Right forelimb (tissue), 1 donor: ENCODE measurements at places on chromosomes 11 and 22.

- DNase-seq: peak; percentile 88
Measured at GRCh38 chr22:45240810-45241631, at the start of gene KIAA0930. Gene KIAA0930 (minus strand): TSS chr22:45240894. CDS start chr22:45240703, 191 bp downstream.

- DNase-seq: no peak
Measured at GRCh38 chr11:57097149-57097548, 84.6 kb upstream of the LRRC55 start.

- DNase-seq: peak; percentile 48
Measured at GRCh38 chr11:12744826-12745502, 70.7 kb downstream of the TEAD1 start.

- no peak for DNase-seq
Measured at GRCh38 chr11:44963948-44964347, 13.3 kb upstream of the TP53I11 start.

DNA sequence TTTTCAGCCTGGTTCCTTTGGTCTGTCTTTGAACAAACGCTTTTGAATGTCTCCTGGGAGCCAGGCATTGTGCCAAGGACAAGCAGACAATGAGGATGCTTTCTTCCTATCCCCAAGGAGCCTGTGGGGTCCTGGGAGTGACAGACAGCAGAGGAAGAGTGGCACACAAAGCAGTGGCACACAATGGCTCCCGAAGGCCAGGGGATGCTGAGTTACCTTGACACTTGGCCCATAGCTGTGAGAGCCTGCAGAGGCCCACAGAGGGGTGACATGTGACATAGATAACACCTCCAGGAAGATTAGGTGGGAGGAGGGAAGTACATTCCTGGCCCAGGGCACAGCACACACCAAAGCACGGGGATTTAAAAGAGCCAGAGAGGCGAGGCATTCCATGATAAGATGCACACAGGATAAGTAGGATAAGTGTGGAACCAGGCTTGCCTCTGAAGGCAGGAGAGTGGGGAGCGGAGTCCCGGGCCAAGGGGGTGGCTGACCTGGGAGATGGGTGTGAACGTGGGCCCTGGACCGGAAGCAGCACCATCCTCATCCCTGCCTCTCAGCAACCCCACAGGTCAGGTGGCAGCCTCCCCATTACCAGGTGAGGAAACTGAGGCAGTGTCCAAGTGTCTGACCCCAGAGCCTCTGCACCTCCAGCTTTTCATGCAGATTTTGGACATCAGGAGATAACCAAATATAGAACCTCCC lies 6.3 kb downstream of the UPB1 start:
- no peak for DNase-seq

- DNase-seq: peak; percentile 57
Measured at GRCh38 chr22:36467946-36468345, 13.5 kb downstream of the TXN2 start.

DNA sequence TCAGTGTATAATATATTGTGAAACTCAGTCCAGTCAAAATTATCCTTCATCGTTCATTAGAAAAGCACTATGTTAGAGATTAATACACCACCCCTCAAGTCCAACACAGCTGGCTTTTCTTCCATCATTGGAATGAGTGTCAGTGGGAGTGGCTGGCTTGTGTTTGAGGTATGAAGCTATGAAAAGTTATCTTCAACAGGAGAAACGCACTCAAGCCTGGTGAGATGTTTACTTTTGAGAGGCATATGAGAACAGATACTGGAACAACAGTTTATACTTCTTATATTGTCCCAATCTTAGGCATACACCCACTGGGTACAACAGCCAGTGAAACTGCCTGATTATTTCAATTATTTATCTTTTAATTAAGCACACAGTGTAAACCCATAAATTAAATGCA lies 34.3 kb downstream of the PLEKHB1 start:
- DNase-seq: no peak

- DNase-seq: no peak
Measured at GRCh38 chr11:72739240-72740059, 12.8 kb downstream of the ARAP1 start.

GRCh38 chr11:111115890-111116289 lies 129.6 kb upstream of the POU2AF2 start:
- no peak for DNase-seq

- DNase-seq: no peak
Measured at GRCh38 chr11:8005556-8005955, 18.4 kb downstream of the EIF3F start.

DNA sequence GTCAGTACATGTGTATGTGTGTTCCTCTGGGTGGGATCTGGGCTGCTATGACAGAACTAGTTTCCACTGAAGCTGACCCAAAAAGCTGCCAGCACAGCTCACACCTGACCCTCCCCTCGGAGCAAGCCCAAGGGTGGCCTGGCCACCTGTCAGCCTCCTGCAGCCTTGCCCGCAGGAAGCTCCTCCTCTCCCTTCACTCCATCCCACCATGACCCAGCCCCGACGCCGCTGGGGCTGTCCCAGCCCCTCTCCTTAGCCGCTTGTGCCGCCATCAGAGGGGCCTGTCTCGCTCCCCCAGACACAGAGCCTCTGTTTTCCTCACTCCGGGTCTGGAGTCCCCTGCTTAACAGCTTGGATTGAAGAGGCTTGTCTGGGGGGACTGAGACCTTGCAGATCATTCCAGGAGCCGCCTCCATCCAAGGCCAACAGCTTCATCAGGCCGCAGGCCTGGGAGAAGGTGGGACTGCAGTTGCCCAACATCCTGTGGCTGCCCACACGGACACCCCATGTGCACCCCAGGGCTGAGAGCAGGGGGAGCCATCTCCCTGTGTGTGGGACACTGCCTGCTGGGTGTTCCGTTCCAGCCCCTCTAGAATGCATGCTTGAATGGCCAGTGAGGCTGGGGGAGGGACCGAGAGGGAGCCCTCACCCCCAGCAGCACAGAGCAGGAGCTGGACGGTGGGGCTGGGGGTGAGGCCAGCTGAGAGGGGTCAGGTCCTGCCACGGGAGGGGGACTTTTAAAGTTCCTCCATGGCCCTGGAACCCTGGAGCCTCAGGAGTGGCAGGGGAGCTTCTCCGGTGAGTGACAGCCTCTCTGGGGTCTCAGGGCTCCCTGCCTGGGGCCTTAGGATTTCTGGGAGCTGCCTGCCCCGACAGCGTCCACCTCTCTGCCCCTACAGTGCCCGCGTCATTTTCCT lies 696 bp downstream of the MRGPRF start:
- DNase-seq: peak; percentile 55

GRCh38 chr22:41001722-41002122 lies 50.5 kb downstream of the RBX1 start:
- DNase-seq: no peak

DNA sequence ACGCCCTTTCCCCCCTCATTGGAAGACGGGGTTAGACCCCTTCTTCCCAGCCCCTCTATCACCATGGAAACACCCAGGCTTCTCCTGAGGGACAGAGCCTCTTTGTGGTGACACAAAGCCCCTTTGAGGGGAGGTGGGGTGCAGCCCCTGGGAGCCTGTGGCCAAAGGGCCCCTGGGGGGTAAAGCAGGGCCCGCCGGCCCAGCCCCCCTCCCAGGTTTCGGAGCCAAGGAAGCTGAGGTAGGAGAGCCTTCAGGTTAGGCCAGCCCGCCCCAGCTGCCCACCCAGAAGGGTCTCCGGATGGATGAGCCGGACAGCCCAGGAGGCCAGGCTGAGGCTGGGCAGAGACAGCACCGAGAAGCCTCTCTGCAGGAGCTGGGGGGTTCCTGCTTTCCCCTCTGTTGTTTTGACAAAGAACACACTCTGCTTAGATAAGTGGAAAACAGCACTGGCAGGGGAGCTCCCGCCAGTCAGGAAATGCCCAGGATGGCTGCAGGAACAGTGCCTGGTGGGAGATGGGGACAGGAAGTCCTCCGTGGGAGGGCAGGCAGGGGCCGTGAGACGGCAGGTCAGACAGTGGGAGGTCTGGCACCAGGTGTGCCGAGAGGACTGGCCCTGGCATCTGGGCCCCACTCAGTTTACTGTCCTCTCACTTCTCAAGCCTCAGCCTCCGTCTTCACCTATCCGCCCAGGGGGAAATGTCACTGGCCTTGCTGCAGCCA lies 18.2 kb downstream of the ARVCF start:
- DNase-seq: no peak

DNA sequence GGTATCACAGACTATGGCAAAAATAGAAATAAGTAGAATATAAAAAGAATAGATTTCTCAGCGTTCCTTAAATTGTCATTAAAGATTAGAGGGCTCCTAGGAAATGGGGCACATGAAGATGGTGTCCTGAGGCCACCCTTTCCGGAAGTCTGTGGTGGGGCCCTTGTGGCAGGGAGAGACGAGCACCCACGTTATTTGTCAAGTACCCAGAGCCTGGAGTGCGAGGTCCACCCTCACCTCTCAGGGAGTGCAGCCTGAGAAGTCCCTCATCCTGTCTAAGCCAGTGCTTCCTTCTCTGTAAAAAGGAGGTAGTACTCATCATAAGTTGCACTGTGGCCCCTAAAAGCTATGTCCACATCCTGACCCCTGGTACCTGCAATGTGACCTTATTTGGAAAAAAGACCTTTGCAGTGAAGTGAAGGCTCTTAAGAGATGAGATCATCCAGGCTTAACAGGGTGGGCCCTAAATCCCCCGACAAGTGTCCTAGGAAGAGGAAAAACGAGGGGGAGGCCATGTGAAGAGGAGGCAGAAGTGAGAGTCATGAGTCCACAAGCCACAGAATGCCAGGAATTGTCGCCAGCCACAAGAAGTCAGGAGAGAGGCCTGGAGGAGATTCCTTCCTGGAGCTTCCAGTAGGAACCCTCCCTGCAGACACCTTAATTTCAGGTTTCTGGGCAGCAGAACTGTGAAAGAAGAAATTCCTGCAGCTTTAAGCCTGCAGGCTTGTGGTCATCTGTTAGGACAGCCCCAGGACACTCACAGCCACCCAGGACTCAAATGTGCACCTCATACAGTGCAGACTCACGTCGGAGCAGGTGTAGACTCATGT lies 76.8 kb upstream of the CCND1 start:
- DNase-seq: no peak

DNA sequence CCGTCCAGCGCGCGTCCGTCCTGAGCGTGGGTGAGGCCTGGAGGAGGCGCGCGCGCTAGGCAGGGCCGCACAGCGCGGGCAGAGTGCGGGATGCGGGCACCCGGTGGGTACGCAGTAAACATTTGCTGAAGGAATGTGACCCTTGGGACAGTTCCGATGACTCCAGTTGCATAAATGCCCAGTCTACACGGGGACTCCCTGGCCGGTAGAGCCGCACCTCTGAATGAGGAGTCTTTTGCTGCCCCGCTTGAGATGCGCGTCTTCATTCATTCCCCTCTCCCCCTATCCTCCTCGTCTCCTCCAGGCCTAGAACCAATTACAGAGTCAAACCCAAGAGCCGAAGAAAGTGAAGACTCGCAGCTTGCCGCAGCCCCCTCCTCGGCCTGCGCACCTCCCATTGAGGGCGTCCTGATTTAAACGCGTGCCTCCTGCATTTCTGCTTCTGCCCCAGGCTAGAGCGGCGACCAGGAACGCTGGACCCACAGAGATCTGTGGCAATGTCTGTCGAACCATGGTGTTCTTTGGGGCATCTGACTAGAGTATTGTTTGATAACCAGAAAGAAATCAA lies 729 bp upstream of the CHKB start:
- DNase-seq: no peak

DNA sequence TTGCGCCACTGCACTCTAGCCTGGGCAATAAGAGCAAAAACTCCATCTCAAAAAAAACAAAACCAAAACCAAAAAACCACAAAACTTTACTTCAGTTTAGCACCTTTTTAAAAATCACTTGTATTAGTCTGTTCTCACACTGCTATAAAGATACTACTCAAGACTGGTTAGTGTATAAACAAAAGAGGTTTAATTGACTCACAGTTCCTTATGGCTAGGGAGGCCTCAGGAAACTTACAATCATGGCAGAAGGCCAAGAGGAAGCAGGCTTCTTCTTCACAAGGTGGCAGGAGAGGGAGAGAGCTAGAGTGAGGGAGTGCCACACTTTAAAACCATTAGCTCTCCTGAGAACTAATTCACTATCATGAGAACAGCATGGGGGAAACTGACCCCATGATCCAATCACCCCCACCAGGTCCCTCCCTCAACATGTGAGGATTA lies 261.3 kb downstream of the TMEM135 start:
- no peak for DNase-seq

DNA sequence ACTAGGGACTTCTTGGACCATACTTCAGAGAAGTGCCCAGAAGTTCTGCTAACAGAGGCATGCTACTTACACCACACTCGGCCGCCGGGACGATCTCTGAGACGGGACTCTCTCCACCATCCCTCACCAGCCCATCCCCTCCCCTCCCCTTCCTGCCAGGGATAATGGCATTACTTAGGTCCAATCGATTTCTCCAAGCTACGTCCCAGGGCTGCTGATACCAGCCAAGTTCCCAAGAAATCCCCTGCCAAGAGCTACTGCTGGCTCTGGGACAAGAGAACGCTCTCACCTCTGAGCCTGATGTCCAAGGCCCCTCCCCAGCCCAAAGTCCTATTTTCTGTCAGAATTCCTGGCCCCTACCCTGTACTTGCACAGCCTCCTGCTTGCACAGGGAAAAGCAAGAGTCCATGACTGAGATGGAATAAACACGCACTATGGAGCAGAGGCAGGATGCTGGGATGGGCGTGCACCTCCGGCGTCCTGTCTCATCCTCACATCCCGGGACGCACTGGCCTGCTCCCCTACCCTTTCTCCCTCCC lies 42.7 kb downstream of the GDPD5 start:
- DNase-seq: no peak

GRCh38 chr22:46815896-46816731 lies 53.7 kb downstream of the TBC1D22A start:
- DNase-seq: no peak

GRCh38 chr22:47446821-47447810 lies 684.7 kb downstream of the TBC1D22A start:
- no peak for DNase-seq

DNA sequence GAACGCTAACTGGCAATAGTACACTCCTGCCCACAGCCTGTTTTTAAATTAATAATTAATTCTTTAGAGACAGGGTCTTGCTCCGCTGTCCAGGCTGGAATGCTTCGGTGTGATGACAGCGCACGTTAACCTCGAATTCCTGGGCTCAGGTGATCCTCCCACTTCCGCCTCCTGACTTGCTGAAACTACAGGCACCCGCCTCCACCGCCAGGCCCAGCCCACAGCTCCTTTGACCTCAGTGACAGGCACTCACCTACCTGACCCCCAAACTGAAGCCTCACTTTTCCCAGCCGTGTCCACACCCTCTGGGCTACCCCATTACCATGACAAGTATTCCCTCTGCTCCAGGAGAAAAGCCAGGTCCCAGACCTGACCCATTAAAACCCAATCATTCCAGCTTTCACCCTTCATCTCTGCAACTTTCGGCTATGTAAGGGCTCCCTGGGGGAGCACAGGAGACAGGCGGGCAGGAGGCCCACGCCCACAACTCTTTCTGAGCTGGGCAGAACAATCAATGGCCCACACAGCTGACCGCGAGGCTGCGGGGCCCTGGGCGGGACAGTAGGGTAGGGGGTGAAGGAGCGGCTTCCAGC lies 730 bp downstream of the LMNTD2 start:
- DNase-seq: no peak
